ENCODE measurements at places on chromosomes 2 and 18. TPM values are rescaled to one million over a fixed set of nuclear protein-coding genes. Genes with fewer than 3 reads are reported as not detected.

Gene SIX3
- 0.09 TPM for polyA plus RNA-seq

Gene ASB18
- 8.8 TPM for polyA plus RNA-seq

Gene CROCC2
- polyA plus RNA-seq = 0.15 TPM

Gene CELF4
- polyA plus RNA-seq = 0.88 TPM

Gene GPR155
- polyA plus RNA-seq = 6.1 TPM

Gene IL36A
- not detected for polyA plus RNA-seq

Gene CNGA3
- polyA plus RNA-seq = 0.38 TPM

Gene ACADL
- not detected for polyA plus RNA-seq

Gene LIMS2
- polyA plus RNA-seq = 34.6 TPM

Gene MAP3K2
- polyA plus RNA-seq = not detected

Gene CXCR4
- not detected for polyA plus RNA-seq

Gene MOCOS
- polyA plus RNA-seq = 0.77 TPM

Gene SLC11A1
- 0.50 TPM for polyA plus RNA-seq

Gene UGT1A1
- not detected for polyA plus RNA-seq

Gene GPAT2
- polyA plus RNA-seq = 9.2 TPM

Gene TUBB8B
- not detected for polyA plus RNA-seq

Gene PRKCE
- polyA plus RNA-seq = 5.1 TPM

Gene EMX1
- not detected for polyA plus RNA-seq

Gene SP100
- 30.2 TPM for polyA plus RNA-seq

Gene ATP6V1C2
- 4.2 TPM for polyA plus RNA-seq

Gene AKAIN1
- polyA plus RNA-seq = 0.24 TPM

Gene BIN1
- 797 TPM for polyA plus RNA-seq

Gene TMSB10
- 1,171 TPM for polyA plus RNA-seq

Gene MATN3
- polyA plus RNA-seq = 1.0 TPM

Gene CFAP65
- polyA plus RNA-seq = not detected

Gene MGAT5
- polyA plus RNA-seq = 17.1 TPM

Gene RNF152
- 4.4 TPM for polyA plus RNA-seq

Gene KCNIP3
- 5.0 TPM for polyA plus RNA-seq

Gene LIPT1
- polyA plus RNA-seq = 10.6 TPM

Gene ADAM23
- 11.7 TPM for polyA plus RNA-seq

Gene HOXD1
- polyA plus RNA-seq = not detected

Gene MARCHF4
- 0.04 TPM for polyA plus RNA-seq

Gene SCN9A
- 3.1 TPM for polyA plus RNA-seq

Gene GALNT14
- polyA plus RNA-seq = 3.0 TPM

Gene DES
- polyA plus RNA-seq = 3,969 TPM

Gene NAT8
- polyA plus RNA-seq = 0.33 TPM

Gene BCL2
- polyA plus RNA-seq = not detected

Gene GATA6
- polyA plus RNA-seq = 1.3 TPM

Gene RFTN2
- polyA plus RNA-seq = not detected

Gene ECEL1
- polyA plus RNA-seq = not detected

Gene IL1R2
- not detected for polyA plus RNA-seq

Gene ABCB11
- 0.12 TPM for polyA plus RNA-seq

Gene SERPINB13
- not detected for polyA plus RNA-seq

Gene ZNF396
- 1.4 TPM for polyA plus RNA-seq

Gene HNMT
- 34.2 TPM for polyA plus RNA-seq

Gene ATG16L1
- polyA plus RNA-seq = 18.5 TPM

Gene SP140
- 0.68 TPM for polyA plus RNA-seq

Gene KLHL14
- polyA plus RNA-seq = 2.2 TPM

Gene LRRC30
- 6.5 TPM for polyA plus RNA-seq

Gene ITGA6
- polyA plus RNA-seq = 85.2 TPM

Gene LOXHD1
- polyA plus RNA-seq = not detected

Gene SLC19A3
- polyA plus RNA-seq = 1.6 TPM

Gene PLEKHH2
- 6.9 TPM for polyA plus RNA-seq

Measured in muscle of arm (tissue), 14 donors.